ENCODE measurements at places on chromosomes 6 and 20. TPM values are rescaled to one million over a fixed set of nuclear protein-coding genes. Genes with fewer than 3 reads are reported as not detected.

DNA sequence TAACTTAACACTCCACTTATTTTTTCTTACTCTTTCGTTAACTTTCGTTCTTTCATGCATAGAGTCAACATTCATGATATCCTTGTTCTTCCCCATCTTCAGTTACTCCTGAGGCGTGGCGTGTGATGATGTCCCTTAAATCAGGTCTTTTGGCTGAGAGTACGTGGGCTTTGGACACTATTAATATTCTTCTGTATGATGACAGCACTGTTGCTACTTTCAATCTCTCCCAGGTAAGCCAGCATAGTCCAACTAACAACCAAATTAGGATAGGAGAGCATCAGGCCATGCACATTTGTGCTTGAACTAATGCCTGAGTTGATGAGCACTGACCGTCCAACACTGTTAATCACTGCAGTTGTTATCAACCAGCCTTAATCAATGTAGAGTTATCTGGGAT, 119.6 kb downstream of the TMEM242 start:
- no peak for DNase-seq

GRCh38 chr6:146909886-146910285, 294.3 kb upstream of the STXBP5 start:
- no peak for DNase-seq

PSORS1C2 gene
- not detected for polyA plus RNA-seq

DNA sequence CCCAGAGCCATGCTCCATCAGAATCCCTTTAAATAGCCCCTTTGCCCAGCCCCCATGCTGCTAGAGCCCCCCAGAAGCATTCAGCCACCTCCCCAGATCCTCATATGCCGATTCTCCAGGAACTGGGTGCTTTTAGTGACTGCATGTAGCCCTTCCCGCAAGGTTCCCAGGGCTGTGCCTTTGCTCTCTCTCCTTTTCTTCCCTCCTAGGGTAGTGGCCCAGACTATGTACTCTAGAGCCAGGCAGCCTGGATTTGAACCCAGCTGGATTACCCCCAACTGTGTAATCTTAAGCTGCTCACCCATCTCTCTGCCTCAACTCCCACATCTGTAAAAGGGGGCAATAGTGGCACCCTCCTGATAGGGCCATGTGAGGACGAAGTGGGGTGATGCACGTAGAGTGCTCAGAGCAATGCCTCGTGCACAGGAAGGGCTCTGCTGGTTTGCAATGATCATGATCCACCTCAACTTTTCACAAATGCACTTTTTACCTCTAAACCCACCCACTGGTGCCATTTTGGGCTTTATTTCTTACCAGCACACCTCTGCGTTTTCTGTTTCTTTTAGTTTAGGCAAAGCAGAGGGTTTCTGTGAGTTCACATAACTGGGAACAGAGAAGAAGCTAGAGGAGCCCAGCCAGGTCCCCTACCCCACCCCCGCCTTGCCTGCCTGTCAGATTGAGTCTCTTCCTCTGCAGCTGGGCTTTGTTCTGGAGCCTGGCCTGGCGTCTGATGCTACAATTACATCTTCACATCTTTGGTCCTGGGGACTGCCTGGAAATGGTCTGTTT, 396.5 kb downstream of the RNGTT start:
- DNase-seq = peak; percentile 50

OR2B6 gene
- not detected for polyA plus RNA-seq

RRAGD gene
- polyA plus RNA-seq = 123 TPM

GRCh38 chr6:113879186-113880096, 22.3 kb downstream of the MARCKS start:
- DNase-seq = peak; percentile 88

AURKA gene
- polyA plus RNA-seq = 9.7 TPM

- DNase-seq = no peak
Observed at GRCh38 chr6:85771925-85772430, 129.3 kb upstream of the SYNCRIP start.

GRCh38 chr20:59421920-59422637, 121.7 kb downstream of the EDN3 start:
- DNase-seq = no peak

OPRM1 gene
- not detected for polyA plus RNA-seq

DNA sequence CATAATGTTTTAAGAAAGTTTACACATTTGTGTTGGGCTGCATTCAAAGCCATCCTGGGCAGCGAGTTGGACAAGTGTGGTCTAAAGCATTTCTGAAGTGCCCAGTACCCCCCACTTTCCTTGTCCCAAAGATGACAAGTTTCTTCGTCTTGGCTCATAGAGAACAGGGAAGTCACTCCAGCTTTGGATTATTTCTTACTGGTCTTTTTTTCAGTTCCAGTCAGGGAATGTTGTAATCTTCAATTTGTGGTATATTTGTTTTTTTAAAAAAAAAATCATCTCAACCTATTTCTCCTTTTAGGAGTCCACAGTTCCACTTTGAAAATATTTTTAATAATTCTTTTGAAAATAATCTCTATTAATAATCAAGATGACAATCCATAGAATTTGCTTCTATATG, 34.0 kb downstream of the SLX4IP start:
- no peak for DNase-seq

DNA sequence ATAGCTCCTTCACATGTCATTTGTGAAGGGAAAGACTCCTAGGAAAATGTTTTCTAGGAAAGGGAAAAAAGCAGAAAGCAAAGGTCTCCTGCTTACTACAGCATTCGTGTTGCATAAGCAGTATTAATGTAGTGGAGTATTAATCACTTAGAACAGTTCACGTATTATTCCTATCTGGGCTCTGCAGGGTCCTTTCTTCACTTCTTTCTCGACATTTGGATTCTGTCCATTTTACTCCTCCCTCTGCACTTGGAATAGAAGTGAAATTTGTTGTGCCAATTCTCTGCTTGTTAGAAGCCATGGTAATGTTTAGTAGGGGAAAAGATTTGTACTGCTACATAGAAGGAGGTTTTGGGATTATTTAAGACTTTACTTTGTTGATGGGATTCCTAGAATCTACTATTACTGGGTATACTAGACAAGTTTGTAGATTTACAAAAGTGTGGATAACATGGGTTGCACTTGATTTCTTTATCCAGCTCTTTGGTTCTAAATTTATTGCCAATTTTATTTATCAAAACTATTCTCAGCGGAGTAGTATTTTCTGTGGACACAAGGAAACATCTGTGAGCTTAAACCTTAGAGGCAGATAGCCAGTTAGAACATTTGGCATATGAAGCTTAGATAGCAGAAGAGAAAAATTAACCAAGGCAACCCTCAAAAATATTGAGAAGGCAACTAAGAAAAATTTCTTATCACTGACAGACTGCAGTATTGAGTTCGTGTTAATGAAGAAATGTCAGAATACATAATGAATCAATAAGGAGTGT, 108.4 kb upstream of the ESR1 start:
- DNase-seq = no peak

- no peak for DNase-seq
Observed at GRCh38 chr6:36609582-36609981, 15.4 kb downstream of the SRSF3 start.

DNA sequence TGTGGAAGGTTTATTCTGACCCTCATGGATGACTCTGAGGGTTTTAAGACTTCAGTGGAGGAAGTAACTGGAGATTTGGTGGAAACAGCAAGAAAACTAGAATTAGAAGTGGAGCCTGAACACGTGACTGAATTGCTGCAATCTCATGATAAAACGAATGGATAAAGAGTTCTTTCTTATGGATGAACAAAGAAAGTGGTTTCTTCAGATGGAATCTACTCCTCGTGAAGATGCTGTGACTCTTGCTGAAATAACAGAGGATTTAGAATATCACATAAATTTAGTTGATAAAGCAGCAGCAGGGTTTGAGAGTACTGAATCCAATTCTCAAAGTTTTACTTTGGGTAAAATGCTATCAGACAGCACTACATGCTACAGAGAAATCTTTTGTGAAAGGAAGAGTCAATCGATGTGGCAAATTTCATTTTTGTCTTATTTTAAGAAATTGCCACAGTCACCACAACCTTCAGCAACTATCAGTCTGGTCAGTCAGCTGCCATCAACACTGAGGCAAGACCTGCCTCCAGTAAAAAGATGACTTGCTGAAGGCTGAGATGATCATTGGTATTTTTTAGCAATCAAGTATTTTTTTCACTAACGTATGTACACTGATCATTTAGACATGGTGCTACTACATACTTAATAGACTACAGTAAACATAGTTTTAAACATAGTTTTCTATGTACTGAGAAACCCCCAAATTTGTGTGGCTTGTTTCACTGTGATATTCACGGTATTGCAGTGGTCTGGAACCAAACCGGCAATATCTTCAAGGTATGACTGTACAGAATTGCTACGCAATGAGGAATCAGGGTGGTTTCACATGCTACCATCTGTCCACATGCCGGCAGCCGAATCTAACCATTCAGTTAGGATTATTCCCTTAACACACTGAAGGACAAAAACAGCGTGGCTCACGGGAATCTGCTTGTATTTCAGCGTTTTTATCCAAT, 149.0 kb downstream of the MYB start:
- no peak for DNase-seq

MRAP2 gene
- polyA plus RNA-seq = 21.4 TPM

GRCh38 chr6:169115632-169116031, 138.0 kb downstream of the THBS2 start:
- no peak for DNase-seq

HLA-G gene
- polyA plus RNA-seq = 5.2 TPM

- no peak for DNase-seq
Observed at GRCh38 chr6:30497714-30498113, 8.4 kb downstream of the HLA-E start.

ENPP1 gene
- polyA plus RNA-seq = 15.0 TPM

DNA sequence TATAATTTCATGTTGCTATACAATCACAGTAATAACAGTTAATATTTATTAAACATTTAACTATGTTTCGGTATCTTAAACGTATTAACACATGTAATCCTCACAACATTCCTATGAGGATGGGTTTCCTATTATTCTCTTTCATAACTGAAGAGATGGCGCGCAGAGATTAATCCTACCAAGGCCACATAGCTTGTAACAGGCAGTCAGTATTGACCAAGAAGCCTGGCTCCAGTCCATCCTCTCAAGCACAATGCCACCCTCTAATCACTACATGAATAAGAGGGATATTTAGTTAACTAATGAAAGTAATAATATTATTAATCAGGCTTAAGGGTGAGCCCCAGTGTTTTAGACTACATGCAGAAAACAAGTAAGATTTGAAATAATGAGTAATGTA, 149.7 kb upstream of the SIM1 start:
- no peak for DNase-seq

GRCh38 chr6:121912905-121913304, 477.5 kb downstream of the GJA1 start:
- DNase-seq = no peak

DNA sequence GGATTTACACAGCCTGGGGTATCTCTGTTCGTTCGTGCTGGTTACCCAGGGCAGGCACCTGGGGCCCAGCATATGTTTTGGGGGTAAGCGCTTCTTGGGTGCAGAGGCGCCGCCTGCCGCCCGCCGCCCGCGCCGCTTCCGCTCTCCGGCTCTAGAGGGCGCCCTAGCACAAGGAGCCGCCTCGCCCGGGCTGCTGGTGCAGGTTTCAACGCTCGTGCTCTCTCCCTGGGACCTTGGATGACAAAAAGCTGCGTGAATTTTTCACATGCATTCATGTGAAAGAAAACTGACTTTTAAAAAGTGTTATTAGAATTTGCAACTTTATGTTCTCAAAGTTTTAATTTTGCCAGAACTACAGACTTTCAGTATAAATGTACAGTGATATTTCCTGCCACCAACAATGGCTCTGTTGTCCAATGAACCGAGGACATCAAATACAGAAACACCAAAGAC, 32.5 kb downstream of the PRR18 start:
- peak; percentile 53 for DNase-seq

DNA sequence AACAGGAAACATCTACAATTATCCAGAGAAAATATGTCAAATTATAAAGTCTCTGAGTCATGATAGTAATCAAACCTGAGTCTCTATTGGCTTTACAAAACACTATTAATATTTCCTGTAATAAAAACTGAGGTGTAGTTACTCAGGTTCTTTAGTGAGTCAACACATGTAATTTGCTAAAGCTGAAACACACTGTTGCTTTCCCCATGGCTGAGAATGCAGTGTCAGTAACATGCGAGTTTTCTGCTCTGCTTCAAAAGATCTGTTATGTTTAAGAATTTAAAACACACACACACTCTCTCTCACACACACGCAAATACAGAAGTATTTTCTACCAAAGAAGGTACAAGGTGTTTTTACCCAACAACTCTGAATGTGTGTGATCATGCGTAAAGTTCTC, 38.6 kb downstream of the ATXN1 start:
- no peak for DNase-seq

DLK2 gene
- 1.7 TPM for polyA plus RNA-seq

DNA sequence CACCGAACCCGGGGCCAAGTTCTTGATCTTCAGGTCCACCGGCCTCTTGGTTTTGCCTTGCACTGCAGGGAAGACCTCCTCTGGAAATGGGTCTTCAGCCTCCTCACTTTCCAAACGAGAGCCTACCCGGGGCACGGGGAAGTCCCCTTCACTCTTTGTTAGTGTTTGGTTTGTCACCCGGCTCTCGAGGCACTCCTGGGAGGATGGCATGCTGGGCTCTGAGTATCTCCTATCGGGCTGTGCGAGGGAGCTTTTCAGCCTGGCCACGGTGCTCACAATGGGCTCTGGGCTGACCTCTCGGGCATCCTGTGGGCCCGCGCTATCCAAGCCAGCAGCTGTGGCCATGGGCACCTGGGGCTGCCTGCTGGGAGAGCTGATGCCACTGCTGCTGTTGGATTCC, 8.1 kb downstream of the TAGAP start:
- DNase-seq = no peak

ZC3H12D gene
- polyA plus RNA-seq = 0.59 TPM

SIRPD gene
- not detected for polyA plus RNA-seq

DNA sequence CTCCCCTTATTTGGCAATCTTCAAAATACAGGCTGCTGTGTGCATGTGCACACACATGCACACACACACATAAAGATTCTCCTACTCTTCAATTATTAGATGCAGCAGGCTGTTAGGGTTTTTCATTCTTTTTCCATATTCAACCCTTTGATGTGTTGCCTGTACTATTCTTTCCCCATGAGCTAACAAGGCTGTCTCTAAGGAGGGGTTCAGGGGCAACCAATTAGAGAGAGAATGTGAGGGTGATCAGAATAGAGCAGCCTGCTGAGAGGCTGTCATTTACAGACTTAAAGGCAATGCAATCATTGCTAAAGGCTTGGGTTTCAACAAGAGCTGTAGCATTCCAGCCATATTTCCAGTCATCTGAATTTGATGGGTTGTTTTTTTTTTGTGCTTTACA, 467.4 kb upstream of the ID4 start:
- no peak for DNase-seq

- no peak for DNase-seq
Observed at GRCh38 chr20:4966826-4967751, 34.2 kb downstream of the SLC23A2 start.

DNA sequence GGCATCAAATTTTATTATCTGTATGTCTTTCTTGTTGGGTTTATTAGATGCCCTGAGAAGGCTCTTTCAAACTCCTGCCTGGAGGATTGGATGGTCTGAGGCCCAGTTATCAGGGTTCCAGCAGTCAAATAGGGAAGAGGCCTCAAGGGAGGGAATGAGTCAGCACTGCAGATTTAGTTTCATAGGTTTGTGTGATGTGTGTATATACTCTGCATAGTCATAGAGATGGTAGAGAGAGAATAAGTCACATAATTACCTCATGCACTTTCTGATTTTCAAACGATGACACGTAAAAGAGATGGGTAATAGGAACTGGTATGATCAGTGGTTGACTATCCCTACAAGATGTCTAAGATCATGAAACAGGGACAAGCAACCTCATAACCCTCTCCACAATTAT, 82.1 kb downstream of the ADAT2 start:
- DNase-seq = no peak
